ENCODE measurements at places on chromosomes 3 and 15. TPM values are rescaled to one million over a fixed set of nuclear protein-coding genes. Genes with fewer than 3 reads are reported as not detected.

GRCh38 chr15:89461386-89461785, 35.0 kb downstream of the RHCG start:
- no peaks in the 10 kb centered on the region for H3K4me1 ChIP-seq
- H3K36me3 ChIP-seq: peaks cover 13% of the 10 kb centered on the region
- DNase-seq: no peak
- no peak overlapping the region for H3K27ac ChIP-seq
- H3K4me3 ChIP-seq: no peak overlapping the region

- H3K4me1 ChIP-seq: no peaks in the 10 kb centered on the region
- H3K27ac ChIP-seq: no peak overlapping the region
- H3K4me3 ChIP-seq: no peak overlapping the region
- no peak for DNase-seq
- H3K27me3 ChIP-seq: no peaks in the 10 kb centered on the region
- H3K36me3 ChIP-seq: no peaks in the 10 kb centered on the region
These were observed 202.0 kb upstream of the KCNMB2 start for GRCh38 chr3:178334239-178334638.

GRCh38 chr15:32099956-32100684, 69.8 kb downstream of the CHRNA7 start:
- H3K4me1 ChIP-seq: no peaks in the 10 kb centered on the region
- DNase-seq: no peak
- H3K27me3 ChIP-seq: no peaks in the 10 kb centered on the region
- no peak overlapping the region for H3K27ac ChIP-seq
- no peaks in the 10 kb centered on the region for H3K36me3 ChIP-seq
- H3K4me3 ChIP-seq: no peak overlapping the region

DNA sequence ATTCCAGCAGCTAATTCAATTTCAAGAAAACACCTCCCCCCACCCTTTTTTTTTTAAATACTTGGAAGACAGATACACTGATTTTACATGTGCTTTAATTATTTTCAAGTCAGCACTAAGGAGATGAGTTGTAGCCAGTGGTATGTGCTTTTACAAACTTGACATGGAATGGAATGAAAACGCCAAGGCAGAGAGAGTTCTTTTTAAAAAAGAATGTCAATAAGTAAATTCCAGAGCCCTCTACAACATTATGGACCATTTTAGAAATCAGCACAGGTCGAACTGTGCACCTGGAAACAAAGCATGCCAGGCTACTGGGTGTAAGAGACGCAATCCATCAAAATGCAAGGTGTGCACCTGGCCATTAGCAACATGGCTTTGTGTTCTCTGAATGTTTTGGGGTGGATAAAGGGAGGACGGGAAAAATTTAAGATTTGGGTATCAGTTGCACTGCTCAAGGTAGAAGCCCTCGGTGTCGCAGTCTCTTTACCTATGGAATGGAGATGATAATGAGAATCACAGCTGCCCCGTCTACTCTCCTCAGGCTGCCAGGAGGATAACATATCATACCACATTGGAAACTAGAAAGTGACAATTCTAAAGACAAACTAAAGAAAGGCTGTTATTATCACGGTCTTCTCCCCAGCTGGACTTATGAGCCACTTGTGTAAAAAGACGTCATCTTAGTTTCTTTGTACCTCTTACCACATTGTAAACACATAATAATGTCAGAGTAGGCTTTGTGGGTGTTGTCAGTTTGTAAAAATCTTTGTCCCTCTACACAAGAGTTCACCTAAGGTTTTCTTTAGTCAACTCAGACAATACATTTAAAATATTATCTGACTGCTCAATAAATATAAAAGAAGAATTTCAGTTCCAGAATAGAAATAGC, 107.4 kb upstream of the PRICKLE2 start:
- H3K36me3 ChIP-seq: no peaks in the 10 kb centered on the region
- no peak overlapping the region for H3K27ac ChIP-seq
- no peaks in the 10 kb centered on the region for H3K4me1 ChIP-seq
- no peak for DNase-seq
- H3K4me3 ChIP-seq: no peak overlapping the region

GPR15 gene
- polyA plus RNA-seq: 0.25 TPM

ZNF774 gene
- not detected for polyA plus RNA-seq

PGBD4 gene
- polyA plus RNA-seq: 3.2 TPM

GPR149 gene
- not detected for polyA plus RNA-seq

EID1 gene
- 176 TPM for polyA plus RNA-seq

GTF2A2 gene
- polyA plus RNA-seq: 157 TPM
